ENCODE measurements at places on chromosomes 2 and 18.

- DNase-seq = no peak
Measured at GRCh38 chr2:152078023-152078422, 20.8 kb downstream of the CACNB4 start.

GRCh38 chr2:64457524-64457923, 3.6 kb downstream of the LGALSL start:
- DNase-seq = no peak

GRCh38 chr2:212147921-212148513, 390.6 kb downstream of the ERBB4 start:
- DNase-seq = no peak

DNA sequence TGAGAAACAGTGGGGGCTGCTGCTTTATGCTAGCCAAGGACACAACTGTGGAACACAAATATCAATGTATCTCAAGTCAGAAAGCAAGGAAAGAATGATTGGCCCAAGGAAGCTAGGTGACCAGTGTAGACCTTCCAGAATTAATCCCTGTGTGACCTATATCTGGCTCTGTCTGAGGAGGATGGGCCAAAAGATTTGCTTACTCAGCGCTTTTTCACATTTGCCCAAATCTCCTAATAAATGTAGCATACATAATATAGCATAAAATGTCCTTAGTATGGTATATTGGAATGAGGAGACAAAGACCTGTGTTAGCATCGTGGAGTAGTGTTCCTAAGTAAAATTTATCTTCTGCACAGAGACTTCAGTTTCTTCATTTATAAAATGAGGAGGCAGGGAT, 66.7 kb upstream of the NT5C1B start:
- no peak for DNase-seq

GRCh38 chr2:190853531-190854383, 26.9 kb upstream of the GLS start:
- no peak for DNase-seq

DNA sequence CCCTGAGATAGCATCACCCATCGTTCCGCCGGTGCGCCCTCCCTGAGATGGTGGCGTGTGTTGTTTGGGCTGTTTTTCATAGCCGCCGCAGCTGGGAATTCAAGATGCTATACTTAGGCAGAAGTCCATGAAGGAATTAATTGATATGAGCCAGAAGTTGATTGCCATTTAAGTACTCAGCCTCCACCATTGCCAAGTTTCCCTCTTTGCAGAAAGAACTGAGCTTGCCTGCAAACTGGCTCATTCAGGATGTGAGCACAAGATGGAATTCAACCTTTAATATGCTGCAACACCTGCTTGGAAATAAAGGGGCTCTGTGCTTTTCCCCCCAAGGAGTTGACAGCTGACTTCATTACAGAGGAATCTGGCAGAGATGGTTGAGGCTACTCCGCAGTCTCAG, 295.5 kb downstream of the ZNF521 start:
- no peak for DNase-seq

DNA sequence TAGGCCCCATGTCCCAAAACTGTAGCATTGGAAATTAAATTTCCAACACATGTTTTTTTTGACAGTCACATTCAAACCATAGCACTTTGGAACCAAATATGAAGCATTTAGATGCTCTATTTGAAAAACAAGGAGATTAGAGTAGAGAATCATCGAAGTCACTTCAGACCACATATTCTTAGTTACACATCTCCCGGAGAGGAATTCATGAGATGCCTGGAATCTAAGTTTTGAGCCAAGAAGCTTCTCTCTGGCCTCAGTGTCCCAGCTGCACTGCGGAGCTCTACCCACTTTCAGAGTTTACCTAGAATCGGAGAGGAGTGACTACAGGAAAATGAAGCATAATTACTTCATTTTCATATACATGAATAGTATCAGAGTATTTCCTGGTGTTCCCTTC, 385.9 kb downstream of the TNS1 start:
- DNase-seq = no peak

GRCh38 chr2:11532416-11533055, 1.3 kb upstream of the GREB1 start:
- DNase-seq = no peak

DNA sequence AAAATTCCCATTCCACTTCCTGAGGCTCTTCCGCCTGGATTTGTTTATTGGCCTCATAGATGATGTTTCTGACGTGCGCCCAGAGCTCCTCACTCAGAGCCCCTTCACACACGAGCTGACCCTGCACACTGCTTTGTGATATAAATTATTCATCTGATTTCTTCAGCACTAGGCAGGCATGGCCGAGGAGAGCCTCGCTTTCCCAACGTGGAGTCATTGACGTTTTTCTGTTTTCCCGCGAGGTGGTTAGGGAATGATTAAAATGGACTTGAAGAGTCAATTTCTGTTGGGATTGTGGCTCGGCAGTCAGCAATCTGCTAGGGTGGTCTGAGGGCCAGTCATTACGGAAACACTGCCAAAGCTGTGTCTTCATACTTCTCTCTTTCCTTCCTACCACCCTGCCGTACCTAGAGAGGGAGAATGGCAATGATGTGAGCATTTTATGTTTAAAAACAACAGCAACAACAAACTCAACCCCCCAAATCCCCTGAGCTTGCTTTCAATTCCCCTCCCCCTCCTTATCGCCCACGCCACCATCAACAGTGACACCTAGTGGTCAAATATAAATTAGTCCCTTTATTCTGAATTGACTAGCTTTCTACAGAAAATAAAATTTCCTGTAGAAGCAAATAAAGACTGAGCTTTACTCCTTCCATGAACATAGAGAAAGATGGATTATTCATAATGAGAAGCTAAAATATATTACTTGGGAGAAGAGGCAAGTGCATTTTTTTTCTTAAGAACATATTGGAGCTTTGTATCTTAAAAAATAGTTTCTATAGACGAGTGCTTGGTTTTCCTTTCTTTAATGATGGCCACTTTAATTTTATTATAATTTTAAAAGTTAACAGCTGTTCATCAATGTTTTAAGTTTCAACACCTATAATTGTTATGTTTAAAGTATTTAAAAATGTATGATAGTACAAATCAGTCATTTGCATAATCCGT, 285.1 kb downstream of the MTX2 start:
- DNase-seq = no peak

Data from non-pigmented ciliary epithelial cell (primary cell).